ENCODE measurements at places on chromosomes 1 and 21.

- no peak for DNase-seq
These were observed 121.2 kb upstream of the KCNJ6 start for GRCh38 chr21:38037416-38037815.

DNA sequence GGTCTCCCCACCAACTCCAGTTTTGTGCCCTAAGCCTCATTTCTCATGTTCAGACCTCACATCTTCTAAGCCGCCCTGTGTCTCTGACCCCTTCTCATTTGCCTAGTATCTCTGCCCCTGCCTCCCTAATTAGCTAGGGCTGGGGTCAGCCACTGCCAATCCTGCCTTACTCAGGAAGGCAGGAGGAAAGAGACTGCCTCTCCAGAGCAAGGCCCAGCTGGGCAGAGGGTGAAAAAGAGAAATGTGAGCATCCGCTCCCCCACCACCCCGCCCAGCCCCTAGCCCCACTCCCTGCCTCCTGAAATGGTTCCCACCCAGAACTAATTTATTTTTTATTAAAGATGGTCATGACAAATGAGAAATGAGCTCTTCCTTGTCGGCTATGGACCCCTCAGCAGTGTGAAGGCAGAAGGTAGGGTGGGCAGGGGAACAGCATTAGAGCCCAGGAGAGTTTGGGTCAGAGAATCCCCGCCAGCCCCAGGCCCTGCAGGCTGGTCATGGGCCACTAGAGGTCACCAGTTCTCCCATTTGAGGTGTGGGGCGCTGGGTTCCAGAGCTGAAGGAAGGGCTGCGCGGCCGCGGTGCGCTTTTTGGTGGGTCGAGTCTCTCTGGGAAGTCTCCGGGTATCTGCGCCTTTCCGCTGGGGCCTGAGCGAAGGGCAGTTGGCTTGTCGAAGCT lies 11.5 kb downstream of the ADAMTSL4 start:
- DNase-seq: peak; percentile 79

DNA sequence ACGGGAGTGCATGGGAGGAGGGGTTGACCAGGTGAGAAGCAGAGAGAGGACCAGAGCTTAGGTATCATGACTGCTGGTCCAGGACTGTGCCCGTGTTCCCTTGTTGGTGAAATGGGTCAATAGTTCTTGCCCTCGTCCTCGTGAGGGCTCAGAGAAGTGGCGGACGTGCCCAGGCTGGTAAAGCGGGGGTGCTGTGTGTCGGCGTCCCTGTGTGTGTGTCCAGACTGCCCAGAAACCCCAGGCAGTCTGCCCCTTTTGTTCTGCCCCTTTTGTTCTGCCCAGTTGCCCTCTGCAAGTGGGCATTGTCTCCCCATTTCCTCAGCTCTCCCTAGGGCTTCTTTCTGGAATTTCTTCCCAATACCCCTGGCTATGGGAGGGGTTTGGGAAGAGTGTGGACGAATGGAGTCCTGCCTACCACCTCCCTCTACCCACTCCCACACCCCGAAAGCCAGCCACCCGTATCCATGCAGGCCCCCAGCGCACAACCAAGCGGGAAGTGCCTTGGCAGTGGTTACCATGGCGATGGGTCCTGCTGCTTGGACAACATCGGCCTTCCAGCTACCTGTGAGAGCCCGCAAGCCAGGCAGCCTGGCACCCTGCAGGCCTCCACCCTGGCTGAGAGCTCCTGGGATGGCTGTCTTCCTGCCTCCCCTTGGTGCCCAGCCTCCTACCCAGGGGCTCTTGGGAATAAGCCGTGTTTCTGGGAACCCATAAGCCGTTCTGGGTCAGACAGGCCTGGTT lies 34.7 kb downstream of the ACOT11 start:
- DNase-seq: no peak

DNA sequence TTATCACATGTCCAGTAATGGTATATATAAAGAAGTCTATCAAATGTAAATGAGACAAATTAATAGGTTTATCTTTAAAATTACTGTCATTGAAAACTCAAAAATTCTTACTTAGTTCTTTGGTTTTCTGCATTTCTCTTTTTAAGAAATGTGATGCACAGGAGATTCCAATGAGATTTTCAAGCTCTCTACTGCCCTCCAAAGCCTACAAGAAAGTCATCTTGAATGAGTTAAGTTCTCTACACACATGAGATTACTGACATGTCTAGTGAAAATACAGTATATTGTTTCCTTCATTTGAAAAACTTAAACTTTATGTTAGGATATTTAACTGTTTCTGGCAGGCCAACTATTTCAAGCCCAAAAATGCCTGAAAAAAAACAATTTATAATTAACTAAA lies 68.8 kb downstream of the ITGB3BP start:
- DNase-seq: no peak

GRCh38 chr1:226314055-226314454 lies 5.1 kb upstream of the LIN9 start:
- no peak for DNase-seq

- no peak for DNase-seq
These were observed 205.0 kb downstream of the KCTD3 start for GRCh38 chr1:215772151-215772550.

DNA sequence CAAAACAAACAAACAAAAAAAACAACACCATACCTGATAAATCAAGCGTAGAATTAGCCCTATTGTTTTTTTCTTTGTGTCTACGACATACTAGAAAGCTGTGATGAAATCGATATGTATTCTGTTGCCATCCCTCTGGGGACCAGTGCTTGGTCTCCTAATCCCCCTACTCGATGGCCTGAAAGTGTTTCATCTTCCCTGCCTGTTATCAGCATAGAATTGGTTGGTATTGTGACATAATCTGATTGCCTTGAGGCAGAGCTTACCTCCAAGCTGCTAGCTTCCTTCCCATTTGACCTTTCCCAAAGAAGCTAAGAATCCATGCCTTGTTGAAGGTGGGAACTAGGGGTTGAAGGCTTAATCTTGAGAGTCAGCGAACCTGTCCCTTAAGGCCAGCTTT lies 40.7 kb upstream of the PIGV start:
- no peak for DNase-seq

GRCh38 chr1:183607322-183607980 lies 17.2 kb upstream of the NCF2 start:
- no peak for DNase-seq

GRCh38 chr1:69426401-69426800 lies 141.3 kb upstream of the LRRC7 start:
- no peak for DNase-seq

DNA sequence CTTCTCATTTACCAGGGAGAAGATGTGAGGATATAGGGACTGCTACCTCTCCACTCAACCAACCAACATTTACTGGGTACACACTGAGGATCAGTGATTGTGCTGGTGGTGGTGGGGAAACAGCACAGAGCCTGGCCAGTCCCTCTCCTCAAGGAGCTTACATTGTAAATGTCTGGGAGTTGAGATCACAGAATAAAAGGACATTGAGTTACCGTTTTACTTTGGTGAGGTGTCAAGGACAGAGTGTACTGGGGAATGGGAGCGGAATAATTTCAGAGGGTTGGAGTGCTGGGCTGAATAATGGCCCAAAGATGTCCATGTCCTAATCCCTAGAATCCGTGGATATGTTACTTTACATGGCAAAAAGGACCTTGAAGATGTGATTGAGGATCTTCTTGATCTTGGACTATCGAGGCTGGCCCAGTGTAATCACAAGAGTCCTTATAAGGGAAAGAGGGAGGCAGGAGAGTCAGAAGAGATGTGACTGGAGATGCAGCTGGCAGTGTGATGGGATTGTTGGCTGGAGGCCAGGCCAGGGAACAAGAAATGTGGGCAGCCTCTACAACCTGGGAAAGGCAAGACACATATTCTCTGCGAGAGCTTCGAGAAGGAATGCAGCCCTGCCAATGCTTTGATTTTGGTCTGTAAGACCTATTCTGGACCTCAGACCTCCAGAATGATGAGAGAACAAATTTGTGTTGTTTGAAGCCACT lies 26.6 kb upstream of the RWDD3 start:
- no peak for DNase-seq

GRCh38 chr1:155192346-155193274 lies 15.1 kb downstream of the THBS3 start:
- no peak for DNase-seq

- DNase-seq: no peak
These were observed 92.5 kb downstream of the CDC42BPA start for GRCh38 chr1:227225715-227226346.

DNA sequence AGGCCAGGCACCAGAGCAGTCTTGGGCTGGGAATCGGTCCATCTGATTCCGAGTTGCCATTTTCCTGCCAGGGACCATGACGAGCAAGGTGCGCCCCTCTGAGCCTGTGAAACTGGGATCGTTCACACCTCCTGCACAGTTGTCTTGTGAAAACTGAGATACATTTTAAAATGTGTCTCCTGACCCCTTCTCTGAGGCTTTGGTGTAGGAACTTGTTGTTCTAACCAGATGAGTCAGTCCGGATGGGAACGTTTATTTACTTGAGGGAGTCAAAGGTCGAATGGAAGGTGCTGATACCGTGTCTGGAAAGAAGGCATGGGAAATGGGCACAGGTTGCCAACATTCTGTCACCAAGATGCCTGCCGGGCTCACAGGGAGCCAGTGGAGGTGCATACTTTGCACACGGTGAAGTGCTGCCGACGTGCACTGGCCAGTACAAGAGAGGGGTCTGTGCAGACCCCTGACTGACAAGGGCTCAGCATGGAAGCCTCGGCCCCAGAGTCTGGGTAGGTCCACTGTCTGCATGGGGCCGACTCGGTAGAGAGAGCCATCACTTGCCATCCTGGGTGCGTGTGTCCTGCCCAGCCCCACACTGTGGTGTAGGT lies 7.4 kb upstream of the KCNN3 start:
- DNase-seq: no peak

DNA sequence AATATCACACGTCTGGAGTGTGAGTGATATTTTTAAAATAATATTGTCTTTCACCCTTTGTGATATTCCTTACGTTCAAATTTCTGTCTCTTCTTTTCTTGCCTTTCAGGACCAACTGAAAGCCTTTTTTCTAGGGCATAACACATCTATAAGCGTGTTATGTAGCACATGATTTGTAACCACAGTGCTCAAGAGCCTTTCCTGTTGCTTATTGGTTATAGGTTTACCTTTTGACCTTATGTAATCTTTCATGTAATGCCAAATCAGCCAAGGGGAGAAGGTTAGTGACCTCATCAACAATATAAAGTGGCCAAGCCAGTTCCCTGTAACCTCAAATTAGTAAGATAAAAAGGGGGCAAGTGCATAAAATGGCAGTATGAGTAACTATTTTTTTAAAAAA lies 480.2 kb downstream of the AMY1C start:
- DNase-seq: no peak

DNA sequence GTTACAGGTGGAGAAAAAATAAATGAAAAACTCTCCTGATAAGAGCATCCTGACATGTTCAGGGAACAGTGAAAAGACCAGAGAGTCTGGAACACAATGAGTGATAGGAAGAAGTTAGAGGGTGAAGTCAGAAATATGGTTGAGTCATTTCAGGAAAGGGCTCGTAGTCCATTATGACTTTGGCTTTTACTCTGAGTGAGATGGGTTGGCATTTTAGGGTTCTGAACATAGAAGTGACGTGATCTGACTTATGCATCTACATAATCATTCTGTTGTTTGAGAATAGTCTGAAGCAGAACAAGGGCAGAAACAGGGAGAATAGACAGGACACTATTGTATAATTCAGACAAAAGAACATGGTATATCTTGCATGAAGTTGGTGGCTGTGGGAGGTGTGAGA lies 5.8 kb downstream of the HMCN1 start:
- DNase-seq: no peak

DNA sequence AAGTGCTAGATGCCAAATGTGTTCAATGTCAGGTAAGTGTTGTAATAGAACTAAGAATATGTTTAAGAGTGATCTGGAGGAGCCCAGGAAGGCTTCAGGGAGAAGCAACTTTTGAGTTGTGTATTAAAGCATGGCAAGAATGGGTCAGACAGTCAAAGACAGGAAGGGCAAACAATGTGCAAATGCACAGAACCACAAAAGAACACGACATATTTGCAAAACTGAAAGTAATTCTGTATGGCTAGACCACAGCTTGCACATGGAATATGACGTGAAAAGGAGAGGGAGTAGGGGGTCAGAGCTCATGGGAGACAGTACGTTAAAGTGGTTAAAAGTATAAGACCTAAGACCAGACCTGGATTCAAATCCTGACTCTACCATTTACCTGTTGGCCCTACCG lies 7.1 kb upstream of the SORT1 start:
- no peak for DNase-seq

GRCh38 chr1:59485949-59486348 lies 189.1 kb downstream of the FGGY start:
- no peak for DNase-seq

GRCh38 chr1:43861988-43862735 lies 71.4 kb upstream of the ARTN start:
- DNase-seq: no peak

DNA sequence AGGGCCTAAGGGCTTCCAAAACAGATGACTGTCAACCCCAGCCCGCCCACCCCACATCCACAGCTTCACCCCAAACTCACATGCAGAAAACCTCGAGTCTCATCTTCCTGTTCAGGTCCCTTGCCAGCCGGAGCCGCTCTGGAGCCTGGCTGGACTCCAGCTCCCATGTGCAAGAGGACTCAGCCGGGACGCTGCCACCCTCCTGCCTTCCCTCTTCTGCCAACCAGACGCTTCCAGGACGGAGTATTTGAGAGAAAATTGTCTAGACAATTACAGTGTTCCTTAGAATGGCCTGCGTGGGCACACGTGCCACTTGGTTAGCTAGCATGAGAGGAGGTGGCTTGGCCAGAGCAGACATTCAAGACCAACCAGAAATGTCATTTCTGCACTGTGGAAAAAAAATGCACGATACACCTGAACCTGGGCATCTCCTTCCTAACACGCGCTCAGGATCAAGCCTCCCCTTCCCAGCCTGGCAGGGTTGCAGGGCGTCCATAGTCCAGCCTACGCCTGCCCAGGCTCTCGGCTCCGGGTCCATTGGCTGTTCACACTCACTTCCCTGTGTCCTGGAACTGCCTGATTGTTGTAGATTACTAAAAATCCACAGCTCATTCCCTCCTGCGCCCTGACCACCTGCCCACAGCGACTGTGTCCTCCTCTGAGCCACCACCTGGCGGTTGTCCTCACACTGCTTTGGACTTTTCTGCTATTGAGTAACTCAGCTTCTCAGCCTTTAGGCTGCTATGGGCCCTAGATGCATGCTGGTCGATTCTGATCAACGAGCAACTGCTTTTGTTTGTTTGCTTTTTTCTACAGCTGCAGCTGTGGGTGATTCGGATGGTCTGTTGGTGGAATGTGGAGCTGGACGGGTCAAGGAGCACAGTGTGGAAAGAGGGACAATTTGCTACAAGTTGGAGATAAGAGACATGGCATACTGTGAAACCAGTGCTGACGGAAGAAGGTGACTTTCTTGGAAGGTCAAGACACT lies at the start of gene CLDN14:
CLDN14 (minus strand) TSS at position 708 of the 988 bp plus-strand sequence. CDS start 18,427 bp downstream, outside the sequence.
- DNase-seq: no peak
